Stimulated activated CD4-positive, alpha-beta T cell treated with anti-CD3 and anti-CD28 coated beads, Interleukin-4, amount 100 ng/mL, for 48 hours (primary cell): ENCODE measurements at places on chromosomes 12 and 14.
A peak's percentile ranks its signal among the peaks of the same experiment; 100 is the strongest.

DNA sequence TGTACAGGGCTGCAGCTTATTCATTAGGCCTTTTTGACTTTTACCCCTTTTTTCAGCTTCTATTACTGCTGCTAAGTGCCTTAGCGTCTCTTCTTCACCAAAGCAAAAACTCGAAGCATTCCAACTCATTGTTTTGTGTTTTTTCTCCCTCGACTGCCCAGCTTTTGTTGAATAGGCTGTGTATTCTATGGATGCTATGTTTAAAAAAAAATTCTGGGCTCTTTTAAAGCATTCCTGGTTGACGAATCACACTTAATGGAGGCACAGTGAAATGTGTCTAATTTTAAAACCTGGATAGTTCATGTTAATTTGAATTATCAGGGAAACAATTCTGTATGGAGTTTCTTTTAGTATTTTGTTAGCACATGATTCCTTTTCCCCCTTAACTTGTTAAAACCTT, 29.7 kb downstream of the KTN1 start:
- no peak for DNase-seq

DNA sequence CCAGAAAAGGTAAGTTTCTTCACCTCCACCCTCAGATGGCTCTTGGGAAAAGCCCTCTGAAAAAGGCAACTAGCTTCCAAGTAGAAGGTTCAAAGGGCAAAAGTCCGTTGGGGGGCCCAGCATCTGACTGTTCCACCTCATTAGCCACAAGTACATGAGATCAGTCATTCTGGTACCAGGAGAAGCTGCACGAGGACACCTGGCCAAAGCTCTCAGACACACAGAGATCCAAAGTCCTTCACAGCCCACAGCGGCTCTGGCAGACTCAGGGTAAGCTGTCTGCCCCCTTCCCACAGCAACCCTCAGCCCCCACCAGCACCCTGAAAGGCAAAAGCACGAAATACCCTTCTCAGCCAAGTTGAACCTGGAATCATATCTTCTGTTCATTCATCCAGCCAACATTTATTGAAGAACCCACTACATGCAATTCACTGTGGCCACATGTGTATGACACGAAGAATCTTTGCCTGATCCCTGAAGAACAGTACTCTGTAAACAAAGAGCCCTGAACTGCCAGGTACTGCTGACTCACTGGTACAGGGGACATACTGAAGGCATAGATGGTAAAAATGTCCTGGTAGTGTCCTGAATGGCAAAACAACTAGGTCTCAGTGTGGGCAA, 19.0 kb downstream of the SLC7A7 start:
- no peak for DNase-seq

DNA sequence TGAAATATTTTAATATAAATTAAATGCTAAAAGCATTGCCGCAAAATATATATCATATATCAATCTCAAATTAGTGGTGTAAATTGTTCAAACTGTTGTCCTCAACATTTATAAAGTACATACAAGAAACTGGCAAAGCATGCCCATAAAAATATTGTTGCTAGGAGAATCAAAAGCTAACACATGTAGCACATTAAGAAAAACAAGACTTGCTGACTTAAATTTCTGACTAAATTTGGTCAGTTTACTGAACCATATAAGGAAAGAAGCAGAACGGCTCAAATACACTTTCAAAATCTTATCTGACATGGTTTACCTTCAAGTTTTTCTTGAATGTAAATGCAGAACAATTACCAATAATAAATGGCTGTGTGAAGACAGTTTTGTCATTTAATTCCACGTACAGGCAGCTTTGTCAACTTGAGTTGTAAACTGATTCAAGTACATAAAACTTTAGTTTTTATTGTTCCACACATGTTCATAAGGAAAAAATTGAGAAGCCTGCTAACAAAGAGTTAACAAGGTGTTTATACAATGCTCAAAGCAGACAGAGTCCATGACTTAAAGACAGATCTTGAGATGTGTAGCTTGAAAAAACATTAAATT, 50.4 kb downstream of the PPP1R12A start:
- DNase-seq, result no peak

DNA sequence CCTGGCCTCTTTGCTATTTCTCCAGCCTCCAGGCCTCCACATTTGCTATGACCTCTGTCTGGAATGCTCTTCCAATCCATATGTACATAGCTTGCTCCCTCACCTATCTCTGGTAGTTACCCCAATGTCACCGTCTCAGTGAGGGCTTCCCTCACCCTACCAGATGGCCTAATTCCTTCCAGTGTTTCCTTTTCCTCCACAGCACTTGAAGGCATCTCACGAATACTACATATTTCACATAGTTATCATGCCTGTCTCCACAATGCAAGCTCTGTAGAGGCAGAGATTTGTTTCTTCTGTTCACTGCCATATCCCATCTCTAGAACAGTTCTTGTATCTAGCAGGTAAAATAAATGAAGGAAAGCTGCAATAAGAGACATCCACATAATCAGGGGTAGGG, 21.3 kb upstream of the HSP90B1 start:
- no peak for DNase-seq

DNA sequence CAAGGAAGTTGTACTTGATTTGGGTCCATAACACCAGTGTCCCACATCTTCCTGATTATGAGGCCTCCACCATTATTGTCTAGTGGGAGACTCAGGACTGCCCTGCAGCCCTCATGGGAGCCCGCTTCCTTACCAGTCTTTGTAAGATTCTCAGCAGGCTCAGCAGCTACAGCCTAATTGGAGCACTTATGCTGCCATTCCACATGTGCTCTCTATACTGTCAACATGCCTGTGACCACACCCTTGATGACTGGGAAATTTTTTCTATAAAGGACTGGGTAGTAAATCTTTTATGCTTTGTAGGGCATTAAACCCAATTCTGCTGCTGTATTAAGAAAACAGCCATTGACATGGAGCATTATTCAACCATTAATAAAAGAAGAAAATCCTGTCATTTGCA, 145.5 kb upstream of the IGF1 start:
- DNase-seq, result no peak

- DNase-seq, result peak; percentile 46
Measured at GRCh38 chr14:70289138-70289537, 70.3 kb downstream of the COX16 start.

- no peak for DNase-seq
Measured at GRCh38 chr14:89129570-89129969, 287.5 kb downstream of the FOXN3 start.

GRCh38 chr14:89469210-89470198, 52.5 kb upstream of the FOXN3 start:
- DNase-seq, result no peak

DNA sequence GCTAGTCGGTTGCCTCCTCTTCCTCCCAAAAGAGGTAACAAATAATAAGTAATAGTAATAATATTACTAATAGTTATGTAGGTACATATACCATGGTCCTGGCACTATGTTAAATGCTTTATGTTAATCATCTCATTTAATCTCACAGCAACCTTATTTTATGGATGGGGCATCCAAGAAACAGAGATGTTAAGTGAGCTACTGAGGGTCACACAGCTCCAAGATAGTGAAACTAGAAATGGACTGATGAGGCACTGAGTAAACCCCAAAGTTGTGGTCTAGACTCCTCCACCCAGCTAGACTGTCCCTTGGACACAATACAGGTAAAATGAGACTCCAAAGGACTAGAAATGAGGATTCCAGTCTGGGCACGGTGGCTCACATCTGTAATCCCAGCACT, 15.1 kb downstream of the ZFHX2 start:
- DNase-seq, result no peak

- no peak for DNase-seq
Measured at GRCh38 chr12:75438059-75438754, 42.3 kb upstream of the GLIPR1 start.

DNA sequence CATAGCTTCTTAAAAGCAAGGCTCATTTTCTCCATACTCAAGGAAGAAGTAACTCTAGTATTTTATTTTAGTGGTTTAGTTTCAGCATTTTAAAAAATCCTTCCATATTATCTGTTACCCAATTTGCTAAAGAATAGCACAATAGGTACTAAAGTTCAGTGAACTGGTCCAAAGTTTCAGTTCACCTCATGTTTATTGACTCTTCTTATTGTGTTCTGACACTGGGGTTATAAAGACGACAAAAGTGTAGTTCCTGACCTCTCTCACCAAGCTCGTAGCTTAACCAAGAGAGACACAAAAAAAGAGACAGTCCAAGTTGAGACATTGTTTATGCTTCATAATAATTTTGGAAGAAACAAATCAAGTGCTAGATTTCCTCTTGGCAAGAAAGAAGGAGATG, 40.8 kb upstream of the SLC38A2 start:
- no peak for DNase-seq

DNA sequence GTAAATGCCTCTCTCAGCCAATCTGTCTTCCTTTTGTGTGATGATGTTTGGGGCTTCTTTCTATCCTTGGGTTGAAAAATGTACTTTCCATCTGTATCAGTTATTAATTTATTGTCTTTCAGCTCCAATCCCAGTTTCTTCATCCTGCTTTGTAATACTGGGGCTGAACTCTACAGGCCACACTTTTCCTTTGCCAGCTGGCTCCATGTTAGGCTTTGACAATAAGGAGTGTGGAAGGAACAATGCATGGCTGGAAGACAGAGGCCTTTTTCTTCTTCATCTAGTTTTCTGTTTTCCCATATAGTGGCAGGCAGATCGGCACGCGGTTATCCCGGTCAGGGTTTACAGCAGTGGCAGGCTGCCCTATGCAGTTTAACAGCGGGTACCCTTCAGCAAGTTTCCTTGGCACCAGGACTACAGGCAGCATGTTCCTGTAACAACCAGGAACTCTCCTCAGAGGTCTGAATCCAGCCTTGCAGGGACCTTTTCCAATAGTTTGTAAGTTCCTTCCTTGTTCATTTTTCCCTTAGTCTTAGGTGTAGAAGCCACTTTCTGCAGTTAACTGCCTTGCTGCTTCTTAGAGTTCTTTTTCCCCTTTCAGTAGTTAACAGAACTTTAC, 38.5 kb upstream of the CRACR2A start:
- DNase-seq, result no peak

GRCh38 chr12:1496162-1496900, 98.0 kb downstream of the FBXL14 start:
- DNase-seq, result no peak

- DNase-seq, result no peak
Measured at GRCh38 chr14:102779574-102780315, 2.5 kb downstream of the TRAF3 start.

DNA sequence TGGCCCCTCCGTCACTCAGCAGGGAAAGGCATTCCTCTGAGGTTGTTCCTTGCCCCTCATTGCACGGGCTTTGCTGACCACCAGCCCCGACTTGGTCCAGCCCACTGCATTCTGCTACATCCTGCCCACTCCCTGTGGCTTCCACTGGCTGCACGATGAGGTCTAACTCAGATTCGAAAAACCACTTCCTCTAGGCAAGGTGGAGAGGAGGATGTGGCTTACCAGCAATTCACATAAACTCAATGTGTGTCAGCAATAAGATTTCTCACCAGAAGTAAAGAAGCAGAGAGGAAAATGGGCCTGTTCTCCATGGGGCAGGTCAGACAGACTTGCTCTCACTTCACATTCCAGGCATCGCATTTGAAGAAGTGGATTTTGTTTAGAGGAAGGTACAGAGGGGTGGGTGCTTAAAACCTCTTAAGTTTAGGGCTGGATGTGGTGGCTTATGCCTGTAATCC, 14.7 kb downstream of the GPR68 start:
- DNase-seq, result no peak

DNA sequence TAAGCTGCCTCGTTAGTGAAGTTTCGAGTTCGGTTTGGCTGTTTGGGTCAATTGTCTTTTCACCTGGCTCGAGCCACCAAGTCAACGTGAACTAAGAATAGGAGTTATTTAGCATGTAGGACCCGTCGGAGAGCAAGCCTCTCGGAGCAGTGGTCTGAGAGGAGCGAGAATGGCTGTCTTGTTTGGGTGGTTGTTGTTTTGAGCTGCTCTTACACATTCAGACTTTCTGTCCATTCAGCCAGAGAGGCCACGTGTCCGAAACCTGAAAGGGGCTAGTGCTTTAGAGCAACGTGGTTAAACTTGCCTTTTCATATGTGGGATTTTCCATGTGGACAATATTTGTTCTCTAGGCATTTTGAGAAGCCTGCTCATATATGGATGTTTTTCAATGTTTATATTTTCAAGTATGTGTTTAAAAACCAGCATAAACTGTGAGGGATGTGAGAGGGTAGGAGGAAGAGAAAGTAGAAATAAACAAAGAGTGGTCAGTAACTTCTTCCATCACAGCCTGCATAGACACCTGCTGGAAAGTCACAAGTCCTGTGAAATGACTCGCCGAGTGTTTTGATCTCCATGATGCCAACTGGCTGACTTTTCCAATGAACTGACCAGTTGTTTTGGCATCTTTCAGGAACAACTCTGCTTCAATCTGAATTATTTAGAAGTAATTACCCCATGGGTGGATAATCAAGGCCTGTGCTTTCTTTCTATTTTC, 221.0 kb downstream of the ASCL1 start:
- no peak for DNase-seq

DNA sequence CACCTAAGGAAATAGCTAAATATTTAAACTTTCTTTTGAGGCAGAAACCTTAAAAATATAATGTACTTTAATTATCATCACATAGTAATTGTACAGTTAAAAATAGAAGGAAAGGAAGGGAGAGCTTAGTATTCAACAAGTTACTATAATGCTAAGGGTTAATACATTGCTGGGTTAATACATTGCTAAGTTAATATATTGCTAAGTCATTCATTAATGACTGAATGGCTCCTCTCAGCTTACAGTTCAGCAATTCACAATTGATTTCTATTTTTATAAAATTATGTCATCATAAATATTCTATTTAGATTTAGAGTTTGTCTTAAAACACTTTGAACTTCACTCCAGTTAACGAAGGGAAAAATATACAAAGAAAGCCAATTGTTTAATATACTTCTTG, 207.9 kb downstream of the BMP4 start:
- DNase-seq, result no peak

GRCh38 chr12:80273144-80273543, 170.9 kb upstream of the PTPRQ start:
- no peak for DNase-seq

DNA sequence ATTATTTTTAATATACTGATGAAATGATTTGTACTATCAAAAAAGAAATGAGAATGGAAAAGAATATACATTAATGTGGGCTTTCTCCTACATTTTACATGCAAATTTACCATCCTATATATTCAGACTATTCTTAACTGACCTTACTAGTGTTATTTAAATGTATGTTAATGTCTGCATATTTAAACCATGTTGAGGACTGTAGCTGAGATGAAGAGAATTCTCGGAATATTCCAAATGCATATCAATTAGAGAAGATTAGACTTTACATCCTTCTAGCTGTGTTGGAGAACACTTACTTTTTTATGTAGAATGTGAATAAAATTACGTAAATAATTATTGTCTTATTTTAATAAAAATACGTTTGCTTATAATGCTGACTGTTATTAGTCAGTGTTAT, 990.1 kb upstream of the LRFN5 start:
- DNase-seq, result no peak

DNA sequence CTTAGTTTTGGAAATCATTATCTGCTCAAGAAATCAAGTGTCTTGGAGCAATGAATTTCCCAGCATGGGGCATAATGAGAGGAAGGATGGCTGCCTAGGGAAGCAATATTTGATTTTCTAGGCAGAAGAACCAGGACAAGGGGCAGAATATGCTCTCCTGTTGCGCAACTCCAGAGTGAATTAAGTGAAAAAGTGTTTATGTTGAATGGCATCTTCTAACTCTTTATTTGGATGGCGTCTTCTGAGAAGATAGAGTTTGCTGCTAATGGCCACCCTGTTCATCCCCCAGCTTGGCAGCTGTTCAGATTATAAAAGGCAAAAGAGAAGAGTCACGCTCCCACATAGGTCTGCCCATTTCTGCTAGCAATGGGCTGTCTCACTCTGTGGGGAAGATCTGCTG, 1278.1 kb downstream of the AACS start:
- no peak for DNase-seq

GRCh38 chr14:25048170-25049016, 1.6 kb downstream of the STXBP6 start:
- DNase-seq, result no peak

- DNase-seq, result no peak
Measured at GRCh38 chr12:116263844-116264243, 13.6 kb downstream of the MED13L start.
